Activated naive CD4-positive, alpha-beta T cell (primary cell): ENCODE measurements at places on chromosomes 6 and 20.

- no peak for DNase-seq
Observed at GRCh38 chr6:146946559-146946958, 257.7 kb upstream of the STXBP5 start.

DNA sequence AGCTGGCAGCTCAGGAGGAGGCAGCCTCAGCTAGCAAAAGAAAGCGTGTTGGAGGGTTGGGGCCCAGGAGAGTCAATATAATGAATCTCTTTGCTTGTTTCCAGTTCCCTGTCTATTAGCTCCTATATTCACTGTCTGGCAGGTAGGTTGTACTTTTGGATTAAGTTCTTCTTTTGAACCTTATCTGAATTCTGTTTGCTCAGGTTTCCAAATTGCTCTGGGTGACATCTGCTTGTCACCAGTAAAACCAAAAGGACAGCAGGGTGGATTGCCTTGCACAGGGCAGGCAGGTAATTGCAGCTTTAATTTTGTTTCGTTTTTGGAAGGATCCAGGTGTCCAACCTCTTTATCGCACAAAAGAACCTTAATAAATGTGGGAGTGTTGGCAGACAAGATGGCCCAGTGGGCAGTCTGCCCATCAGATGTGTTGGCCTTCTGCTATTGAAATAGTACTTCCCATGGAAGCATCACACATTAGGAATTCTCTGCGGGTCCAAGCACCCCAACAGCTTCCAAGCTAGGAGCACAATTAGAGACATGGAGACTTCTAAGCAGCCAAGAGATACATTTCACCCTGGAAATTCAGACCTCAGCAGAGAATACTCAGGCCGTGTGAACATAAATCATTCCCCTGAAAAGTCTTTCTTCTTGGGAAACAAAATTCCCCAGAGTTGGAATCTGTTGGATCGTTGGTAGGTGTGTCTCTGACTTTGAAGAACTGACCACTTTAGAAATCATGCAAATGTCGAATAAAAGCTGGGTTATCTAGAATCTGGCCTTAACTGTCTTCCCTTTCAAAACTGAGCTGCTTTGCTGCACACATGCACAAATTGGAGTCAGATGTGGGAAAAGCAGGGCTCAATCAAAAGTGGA lies 286.9 kb upstream of the BMP2 start:
- no peak for DNase-seq

- no peak for DNase-seq
Observed at GRCh38 chr6:402901-403658, 11.5 kb downstream of the IRF4 start.

DNA sequence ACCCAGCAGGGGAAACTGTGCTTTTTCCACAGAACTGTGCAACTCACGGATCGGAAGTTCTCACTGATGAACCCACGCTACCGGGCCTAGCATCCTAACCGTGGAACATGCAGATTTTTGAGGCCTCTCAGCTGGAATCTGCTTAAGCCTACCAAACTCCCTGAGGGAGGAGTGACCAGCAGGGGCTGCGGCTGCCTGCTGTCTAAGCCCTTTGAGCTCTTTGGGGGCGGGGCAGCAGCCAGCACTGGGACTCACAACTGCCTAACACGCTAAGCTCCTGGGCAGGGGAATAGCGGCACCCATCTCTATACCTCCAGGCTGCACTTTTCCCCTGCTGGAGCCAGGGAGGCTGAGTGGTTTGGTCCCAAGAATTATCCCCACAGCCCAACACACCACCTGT lies 20.4 kb upstream of the METTL24 start:
- DNase-seq, result no peak

- no peak for DNase-seq
Observed at GRCh38 chr6:163782436-163783003, 368.0 kb downstream of the QKI start.

GRCh38 chr6:166786704-166787293 lies 159.7 kb upstream of the RPS6KA2 start:
- no peak for DNase-seq

DNA sequence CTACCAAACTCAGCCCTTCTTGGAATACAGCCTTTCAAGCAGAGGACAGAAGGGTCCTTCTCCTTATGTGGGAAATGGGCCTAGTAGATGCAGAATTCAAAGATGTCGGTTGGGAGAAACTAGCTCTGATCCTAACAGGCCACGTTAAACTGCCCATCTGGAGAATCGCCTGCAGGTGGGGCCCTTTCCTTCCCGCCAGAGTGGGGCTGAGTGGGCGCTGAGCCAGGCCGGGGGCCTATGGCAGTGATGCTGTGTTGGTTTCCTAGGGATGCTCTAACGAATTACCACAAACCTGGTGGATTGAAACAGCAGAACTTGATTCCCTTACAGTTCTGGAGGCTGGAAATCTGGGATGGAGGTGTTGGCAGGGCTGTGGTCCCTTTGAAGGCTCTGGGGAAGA lies 9.1 kb downstream of the MAPK13 start:
- no peak for DNase-seq

GRCh38 chr6:11615214-11615602 lies 77.7 kb downstream of the TMEM170B start:
- no peak for DNase-seq

- no peak for DNase-seq
Observed at GRCh38 chr6:102300350-102300749, 906.8 kb downstream of the GRIK2 start.

DNA sequence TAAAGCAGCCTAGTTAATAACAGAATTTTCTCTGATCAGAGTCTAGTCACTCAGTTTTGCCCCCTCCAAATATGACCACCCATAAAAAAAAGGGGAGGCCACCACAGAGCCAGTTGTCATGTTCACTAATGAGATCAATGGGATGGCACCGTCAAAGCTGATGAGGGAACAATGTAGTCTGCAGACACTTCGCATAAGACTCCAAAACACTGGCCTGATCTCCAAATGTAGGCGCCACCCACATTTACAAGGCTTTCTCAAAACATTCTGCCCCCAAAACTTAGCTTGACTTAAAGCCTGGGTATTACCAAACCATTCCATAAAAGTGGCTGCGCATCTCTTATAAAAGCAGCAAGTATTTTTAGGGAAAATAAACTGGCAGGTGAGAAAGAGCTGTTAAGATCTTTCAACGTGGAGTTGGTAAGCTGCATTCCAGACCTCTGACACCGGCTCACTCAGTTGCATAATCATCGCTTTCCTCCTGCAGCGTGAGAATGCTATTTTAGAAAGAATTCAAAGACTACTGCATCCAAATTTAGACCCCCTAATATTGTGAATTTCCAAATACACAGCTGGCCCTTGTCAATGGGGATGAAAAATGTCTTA lies 59.3 kb downstream of the TBC1D7 start:
- DNase-seq, result no peak

DNA sequence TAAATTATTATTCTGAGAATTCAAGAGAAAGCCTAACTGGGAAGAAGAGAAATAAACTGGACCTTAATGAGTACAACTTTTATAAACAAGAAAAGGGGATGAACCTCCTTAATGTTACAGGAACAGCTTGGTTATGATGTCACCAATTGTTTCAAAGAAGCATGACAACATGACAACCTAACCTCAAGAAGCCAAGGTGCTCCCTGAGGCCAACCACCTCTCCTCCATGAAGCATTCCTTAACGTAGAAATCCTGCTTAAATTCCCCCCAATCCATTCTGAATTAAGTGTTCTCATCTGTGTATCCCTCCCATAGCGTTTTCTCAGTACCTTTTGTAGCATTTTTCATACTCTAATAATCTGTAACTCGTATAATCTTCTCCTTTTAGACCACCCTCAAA lies 1.7 kb downstream of the HBS1L start:
- no peak for DNase-seq

DNA sequence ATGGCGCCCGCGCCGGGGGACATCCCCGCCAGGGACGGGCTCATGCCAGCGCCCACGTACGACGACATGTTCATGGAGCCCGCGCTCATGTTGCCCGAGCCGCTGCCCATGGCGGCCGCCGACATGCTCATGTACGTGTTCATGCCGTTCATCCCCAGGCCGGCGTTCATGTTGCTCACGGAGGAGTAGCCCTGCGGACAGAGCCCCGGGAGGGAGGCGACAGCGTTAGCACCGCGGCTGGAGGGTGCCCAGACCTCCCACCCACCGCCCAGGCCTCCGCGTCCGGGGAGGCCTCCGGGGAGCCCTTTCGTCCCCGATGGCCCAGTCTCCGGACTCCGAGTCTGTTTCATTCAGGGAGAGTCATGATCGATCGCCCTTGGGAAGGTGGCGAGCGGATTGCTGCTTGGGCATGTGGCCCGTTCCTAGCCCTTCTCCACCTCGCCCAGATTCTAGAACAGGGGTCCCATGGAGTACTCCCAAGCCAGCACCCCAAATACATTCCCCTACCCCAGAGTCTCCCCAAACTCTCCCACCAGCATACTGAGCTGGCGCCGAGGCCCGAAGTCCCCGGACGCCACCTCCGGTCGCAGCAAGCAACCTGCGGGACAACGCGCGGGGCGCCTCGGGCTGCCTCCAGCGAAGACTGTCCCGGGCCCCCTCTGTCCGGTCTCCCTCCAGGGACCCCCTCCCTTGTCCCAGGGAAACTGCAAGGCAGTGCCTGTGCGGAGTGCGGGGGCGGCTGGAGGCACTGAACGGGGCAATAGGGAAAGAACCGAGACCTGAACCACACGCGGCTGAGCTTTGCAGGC lies 1.2 kb downstream of the FOXA2 start:
- no peak for DNase-seq

DNA sequence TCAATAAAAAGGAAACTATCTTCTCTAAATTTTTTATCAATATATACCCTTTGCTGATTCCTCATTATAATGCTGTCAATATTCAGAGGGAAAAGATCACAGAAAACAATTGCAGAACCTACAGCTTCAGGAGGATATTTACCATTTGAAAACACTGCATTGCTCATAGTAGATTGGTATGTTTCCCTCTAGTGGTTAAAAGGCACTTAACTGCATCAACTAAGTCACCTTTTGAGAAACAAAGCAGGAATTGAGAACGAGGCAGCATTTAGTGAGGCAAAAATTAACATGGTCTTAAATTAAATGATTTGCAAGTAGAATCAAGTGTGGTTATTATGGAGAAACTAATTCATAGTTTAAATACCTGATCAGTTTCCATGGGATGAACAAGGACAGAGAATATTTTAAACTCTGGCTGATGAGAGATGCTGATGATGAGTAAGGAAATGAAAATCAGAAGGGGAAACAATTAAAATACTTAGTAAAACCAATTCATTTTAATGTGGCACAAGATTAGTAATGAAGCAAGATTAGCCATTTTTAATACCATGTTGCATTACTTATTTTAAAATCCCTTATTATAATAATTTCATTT lies 642.1 kb downstream of the EPHA7 start:
- DNase-seq, result no peak

- DNase-seq, result no peak
Observed at GRCh38 chr20:19750907-19751636, 7.0 kb upstream of the RIN2 start.

DNA sequence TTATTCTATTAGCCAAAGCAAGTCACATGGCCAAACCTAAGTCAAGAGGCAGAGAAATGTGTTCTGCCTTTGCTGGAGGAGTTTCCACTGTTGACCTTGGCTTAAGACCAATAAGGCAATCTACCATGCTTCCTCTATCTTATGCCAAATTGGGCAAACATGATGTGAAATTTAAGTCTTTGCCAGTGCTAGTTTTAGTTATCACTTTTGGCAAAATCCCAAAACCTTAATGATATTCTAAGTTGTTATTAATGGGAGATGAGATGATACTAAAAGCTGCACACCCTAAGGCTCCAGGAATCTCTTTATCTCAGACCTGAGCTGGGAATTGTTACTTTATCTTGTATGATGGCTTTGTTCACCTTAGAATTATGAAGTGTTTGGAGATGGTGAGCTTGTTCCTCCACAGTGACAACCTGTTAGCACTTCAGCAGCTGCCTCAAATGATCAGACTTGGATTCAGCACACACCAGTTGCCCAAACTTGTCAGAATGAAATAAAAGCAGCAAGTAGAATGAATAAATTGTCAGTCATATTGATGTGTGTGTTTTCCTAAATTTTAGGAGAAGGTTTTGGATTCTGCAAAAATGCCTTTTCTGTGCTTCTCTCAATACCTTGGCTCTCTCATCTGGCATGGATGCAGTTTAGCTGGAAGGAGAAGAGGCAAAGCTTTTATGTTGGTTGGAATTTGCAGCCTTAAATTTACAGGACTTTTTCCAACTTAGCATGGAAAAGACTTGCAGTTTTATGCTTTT lies 49.3 kb downstream of the RIN2 start:
- no peak for DNase-seq

DNA sequence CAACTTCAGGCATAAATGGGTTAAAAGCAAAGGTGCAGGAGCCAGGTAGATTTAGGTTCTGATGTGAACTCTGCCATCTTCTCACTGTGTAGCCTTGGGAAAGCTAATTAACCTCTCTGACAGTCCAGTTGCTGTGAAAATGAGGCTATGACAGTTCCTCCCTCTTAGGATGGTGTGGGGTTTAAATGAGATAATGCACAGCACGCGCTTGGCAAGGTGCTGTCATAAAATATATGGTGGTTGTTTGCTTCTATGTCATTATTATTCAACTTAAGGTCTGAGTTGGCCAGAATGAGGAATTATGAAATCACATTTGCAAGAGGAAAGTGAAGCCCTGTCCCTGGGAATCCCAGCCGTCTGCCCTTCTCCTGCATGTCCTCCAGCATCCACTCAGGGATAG lies 15.5 kb upstream of the BCAS1 start:
- no peak for DNase-seq

DNA sequence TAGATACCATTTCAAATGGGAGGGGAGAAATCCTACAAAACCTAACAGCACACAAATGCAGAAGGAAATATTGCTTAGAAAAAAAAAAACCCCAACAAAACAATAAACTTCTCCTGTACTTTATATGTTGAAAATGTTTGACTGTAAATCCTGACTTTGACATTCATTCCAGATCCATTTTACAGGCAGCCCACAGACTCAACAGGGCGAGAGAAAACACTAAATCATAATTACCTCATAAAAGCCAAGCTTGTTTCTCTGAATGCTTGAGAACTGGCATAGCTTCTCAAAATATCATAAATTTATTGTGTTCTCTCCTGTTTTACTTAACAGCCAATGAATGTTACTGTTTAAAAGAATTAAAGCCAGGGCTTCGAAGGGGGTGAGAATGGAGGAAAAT lies 273.2 kb downstream of the CD83 start:
- DNase-seq, result no peak

DNA sequence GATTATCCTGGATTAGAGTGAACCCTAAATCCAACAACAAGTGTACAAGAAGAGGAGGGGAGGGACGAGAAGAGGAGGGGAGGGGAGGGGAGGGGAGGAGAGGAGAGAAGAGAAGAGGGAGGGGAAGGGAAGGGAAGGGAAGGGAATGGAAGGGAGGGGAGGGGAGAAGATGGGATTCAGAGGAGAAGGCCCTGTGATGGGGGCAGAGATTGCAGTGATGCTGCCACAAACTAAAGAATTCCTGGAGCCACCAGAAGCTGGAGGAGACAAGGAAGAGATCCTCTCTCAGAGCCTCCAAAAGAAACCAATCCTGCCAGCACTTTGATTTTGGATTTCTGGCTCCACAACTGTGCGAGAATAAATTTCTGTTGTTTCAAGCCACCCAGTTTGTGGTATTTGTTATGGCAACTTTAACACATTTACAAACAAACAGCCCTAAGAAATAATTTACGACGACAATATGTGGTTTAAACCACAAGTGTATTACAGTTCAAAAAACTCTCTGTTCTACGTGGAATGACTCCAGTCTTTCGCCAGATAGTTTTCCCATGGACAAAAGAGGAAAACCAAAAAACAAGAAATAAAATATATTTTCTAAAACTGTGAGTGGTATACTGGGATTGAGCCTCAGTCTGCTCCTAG lies 235.4 kb downstream of the HDGFL1 start:
- no peak for DNase-seq
